ENCODE measurements at places on chromosomes 3 and 15. TPM values are rescaled to one million over a fixed set of nuclear protein-coding genes. Genes with fewer than 3 reads are reported as not detected.
A peak's percentile ranks its signal among the peaks of the same experiment; 100 is the strongest.

Gene SEMA5B
- total RNA-seq, result 0.51 TPM

DNA sequence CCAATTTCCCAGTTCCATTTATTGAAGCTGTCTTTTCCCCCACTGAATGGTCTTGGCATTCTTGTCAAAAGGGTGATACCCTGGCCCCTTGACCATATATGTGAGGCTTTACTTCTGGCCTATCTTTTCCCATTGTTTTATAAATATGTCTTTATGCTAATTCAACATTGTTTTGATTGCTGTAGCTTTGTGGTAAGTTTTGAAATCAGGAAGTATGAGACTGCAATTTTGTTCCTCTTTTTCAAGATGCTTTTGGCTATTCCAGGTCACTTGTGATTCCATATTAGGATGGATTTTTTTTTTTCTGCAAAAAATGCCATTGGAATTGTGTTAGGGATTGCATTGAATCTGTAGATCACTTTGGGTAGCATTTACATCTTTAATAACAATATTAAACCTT lies 141.2 kb upstream of the MANF start:
- no peak for DNase-seq
- H3K27me3 ChIP-seq, result no peaks in the 10 kb centered on the region
- H3K36me3 ChIP-seq, result no peaks in the 10 kb centered on the region
- H3K27ac ChIP-seq, result no peak overlapping the region

GRCh38 chr3:195921334-195921791 lies 13.0 kb upstream of the TNK2 start:
- no peak for DNase-seq
- no peaks in the 10 kb centered on the region for H3K4me1 ChIP-seq
- no peak overlapping the region for H3K4me3 ChIP-seq

Gene HTR3E
- not detected for total RNA-seq

Gene MME
- 2.8 TPM for total RNA-seq

DNA sequence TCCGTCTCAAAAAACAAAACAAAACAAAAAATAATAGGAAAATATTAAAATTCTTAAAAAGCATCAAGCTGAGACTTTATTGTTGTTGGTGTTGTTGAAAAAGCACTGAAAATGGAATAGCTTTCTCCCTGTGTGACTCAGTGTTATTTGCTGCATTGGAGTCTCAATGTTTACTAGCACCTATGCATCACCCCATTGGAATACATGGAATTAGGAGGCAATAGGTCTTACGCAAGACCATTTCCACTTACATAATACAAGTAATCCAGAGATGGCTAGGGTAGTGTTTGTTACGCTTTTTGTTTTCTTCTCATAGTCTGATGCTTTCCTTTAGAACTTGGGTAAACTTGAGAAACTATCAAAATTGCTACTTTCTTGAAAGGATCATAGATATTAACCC lies 15.2 kb downstream of the GXYLT2 start:
- H3K4me3 ChIP-seq, result no peak overlapping the region
- no peak overlapping the region for H3K27ac ChIP-seq
- DNase-seq, result no peak
- peaks cover 51% of the 10 kb centered on the region for H3K4me1 ChIP-seq
- no peaks in the 10 kb centered on the region for H3K27me3 ChIP-seq

Gene OR5K2
- total RNA-seq, result not detected

Gene SEMA6D
- total RNA-seq, result 12.2 TPM

- H3K27me3 ChIP-seq, result no peaks in the 10 kb centered on the region
- H3K4me1 ChIP-seq, result peaks cover 29% of the 10 kb centered on the region
- H3K36me3 ChIP-seq, result no peaks in the 10 kb centered on the region
Measured at GRCh38 chr3:171295484-171296373, 164.5 kb downstream of the TNIK start.

Gene NR2F2
- 25.0 TPM for total RNA-seq

DNA sequence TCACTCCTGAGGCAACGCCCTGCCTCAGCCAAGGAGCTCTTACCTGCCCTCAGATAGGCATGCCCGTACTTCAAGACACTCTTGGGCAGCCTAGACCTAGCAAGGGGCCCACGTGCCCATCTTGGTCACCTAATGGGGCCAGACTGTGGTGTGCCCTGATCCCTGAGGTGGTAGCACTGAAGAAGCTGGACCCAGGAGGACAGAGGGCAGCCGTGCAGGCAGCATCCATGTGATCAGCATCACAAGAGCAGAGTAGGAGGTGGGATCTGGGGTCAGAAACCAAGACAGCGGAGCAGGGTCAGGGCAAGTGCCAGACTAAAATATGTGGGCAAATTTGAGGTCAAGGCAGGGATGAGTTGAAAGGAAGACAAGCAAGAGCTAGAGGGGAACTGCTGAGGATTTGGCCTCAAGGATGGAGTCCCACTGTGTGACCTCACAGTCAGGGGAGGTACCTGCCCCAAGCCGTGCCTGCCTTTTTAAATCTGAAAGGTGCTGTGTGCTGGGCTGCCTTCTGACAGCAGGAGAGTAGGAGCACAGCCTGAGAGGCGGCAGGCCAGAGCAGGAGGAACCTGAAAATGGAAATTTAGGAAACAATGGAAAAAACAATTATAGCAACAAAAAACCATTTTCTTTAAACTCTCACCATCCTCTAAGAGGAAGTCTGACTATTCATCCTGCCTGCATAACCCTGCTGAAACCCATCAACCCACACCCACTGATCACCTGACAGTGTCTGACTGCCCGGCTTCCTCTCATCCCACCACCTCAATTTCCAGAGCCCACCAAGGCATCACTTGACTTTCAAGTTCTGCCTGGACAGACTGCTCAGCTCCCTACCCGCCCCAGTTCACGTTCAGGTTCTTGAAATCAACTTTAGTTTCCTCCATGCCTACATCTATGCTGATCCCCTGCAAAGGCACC lies 7.3 kb downstream of the ZBTB38 start:
- DNase-seq, result no peak
- H3K36me3 ChIP-seq, result peaks cover 17% of the 10 kb centered on the region
- H3K4me1 ChIP-seq, result no peaks in the 10 kb centered on the region

DNA sequence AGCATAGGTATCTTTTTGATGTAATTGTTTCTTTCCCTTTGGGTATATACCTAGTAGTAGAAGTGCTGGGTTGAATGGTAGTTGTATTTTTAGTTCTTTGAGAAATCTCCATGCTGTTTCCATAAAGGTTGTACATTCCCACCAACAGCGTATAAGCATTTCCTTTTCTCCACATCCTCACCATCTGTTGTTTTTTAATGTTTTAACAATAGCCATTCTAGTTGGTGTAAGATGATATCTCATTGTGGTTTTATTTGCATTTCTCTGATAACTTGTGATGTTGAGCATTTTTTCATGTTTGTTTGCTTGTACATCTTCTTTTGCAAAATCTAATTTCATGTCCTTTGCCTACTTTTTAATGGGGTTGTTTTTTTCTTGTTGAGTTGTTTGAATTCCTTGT lies 80.0 kb upstream of the TMC3 start:
- H3K4me3 ChIP-seq, result no peak overlapping the region
- no peaks in the 10 kb centered on the region for H3K27me3 ChIP-seq
- H3K36me3 ChIP-seq, result no peaks in the 10 kb centered on the region
- H3K4me1 ChIP-seq, result no peaks in the 10 kb centered on the region

Gene SENP2
- total RNA-seq, result 17.8 TPM

DNA sequence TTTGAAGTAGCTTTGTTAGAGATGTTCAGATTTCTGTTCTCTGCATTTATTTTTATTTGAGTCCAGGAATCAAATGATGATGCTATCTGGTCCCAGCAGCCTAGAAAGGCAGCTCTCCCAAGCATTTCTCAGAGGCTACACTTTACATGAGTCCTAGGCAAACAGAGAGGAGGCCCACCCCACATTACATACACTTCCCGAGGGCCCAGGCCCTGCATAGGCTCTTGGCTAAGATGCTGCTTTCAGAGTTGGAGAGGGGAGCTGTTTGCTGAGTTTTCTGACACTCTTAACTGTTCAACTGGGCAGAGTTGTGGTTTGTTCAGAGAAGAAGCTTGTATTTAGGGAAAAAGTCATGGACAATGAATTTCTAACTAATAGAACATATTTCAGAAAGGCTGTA lies 117.9 kb upstream of the RGMA start:
- no peaks in the 10 kb centered on the region for H3K36me3 ChIP-seq
- H3K27me3 ChIP-seq, result no peaks in the 10 kb centered on the region
- no peak overlapping the region for H3K27ac ChIP-seq
- DNase-seq, result no peak

- DNase-seq, result no peak
- no peak overlapping the region for H3K4me3 ChIP-seq
- H3K27ac ChIP-seq, result no peak overlapping the region
- no peaks in the 10 kb centered on the region for H3K36me3 ChIP-seq
- peaks cover 91% of the 10 kb centered on the region for H3K4me1 ChIP-seq
- no peaks in the 10 kb centered on the region for H3K27me3 ChIP-seq
Measured at GRCh38 chr15:74176262-74177214, 3.0 kb downstream of the ISLR start.

GRCh38 chr15:67914537-67915460 lies 75.0 kb upstream of the RNU6-1 start:
- peak overlapping the region; percentile 80 for H3K27ac ChIP-seq
- no peak overlapping the region for H3K4me3 ChIP-seq
- H3K27me3 ChIP-seq, result no peaks in the 10 kb centered on the region

Gene HIGD2B
- not detected for total RNA-seq

Gene CLSTN2
- total RNA-seq, result 13.6 TPM

- no peak overlapping the region for H3K4me3 ChIP-seq
- no peaks in the 10 kb centered on the region for H3K36me3 ChIP-seq
- no peaks in the 10 kb centered on the region for H3K4me1 ChIP-seq
- H3K27ac ChIP-seq, result no peak overlapping the region
Measured at GRCh38 chr15:45855907-45856579, 221.2 kb downstream of the SQOR start.

DNA sequence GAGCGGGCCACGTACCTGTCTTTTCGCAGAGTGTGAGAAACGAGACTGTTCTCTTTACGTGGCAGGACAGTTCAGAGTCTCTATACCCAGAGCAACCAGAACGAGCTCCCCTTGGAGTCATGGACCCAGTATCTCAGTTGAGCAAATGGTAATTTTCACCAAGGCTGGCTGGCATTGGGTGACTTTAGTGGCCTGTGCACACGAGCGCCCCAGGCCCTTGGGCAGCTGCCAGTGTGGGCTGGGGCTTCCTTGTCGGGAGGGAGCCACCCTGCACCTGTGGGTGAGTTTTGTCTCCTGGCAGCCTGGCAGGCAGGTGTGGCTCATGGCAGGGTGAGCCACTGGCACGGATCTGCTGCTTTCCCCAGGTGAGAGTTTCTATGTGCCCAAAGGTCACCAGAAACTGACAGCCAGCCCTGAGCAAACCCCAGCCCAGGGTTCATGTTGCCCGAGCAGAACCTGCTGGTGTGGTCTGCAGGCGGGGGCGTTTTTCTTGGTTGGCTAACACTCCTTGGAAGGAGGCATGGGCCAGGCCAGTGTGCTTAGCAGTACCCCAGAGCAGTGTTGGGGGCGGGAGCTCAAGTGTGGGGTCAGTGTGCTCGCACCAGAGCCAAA lies 135.0 kb downstream of the TJP1 start:
- DNase-seq, result no peak
- no peaks in the 10 kb centered on the region for H3K27me3 ChIP-seq
- H3K36me3 ChIP-seq, result no peaks in the 10 kb centered on the region
- no peaks in the 10 kb centered on the region for H3K4me1 ChIP-seq
- H3K27ac ChIP-seq, result no peak overlapping the region
- no peak overlapping the region for H3K4me3 ChIP-seq

Gene PP2D1
- not detected for total RNA-seq

DNA sequence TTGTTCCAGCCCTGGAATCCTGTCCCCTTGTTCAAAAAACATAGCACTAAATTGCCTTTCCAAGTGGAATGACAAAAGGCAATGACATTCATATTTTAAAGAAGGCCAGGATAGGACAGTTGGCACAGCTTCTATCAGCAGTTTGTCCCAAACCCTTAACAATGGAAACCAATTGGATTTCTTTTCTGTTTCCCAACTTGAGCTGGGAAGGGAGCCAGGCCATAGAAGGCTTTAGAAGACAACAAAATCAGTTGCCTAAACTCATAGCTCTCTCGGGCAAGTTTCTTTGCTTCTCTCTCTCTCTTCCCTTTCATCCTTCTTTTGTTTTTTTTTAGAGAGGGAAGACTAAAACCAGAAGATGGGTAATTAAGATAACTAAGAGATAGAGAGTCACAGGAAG lies 227.7 kb upstream of the TPRG1 start:
- peaks cover 55% of the 10 kb centered on the region for H3K4me1 ChIP-seq
- H3K36me3 ChIP-seq, result no peaks in the 10 kb centered on the region
- DNase-seq, result no peak
- H3K27ac ChIP-seq, result peak overlapping the region; percentile 21
- H3K27me3 ChIP-seq, result no peaks in the 10 kb centered on the region
- no peak overlapping the region for H3K4me3 ChIP-seq

GRCh38 chr15:28933710-28934445 lies 48.1 kb downstream of the APBA2 start:
- no peak overlapping the region for H3K4me3 ChIP-seq
- H3K27ac ChIP-seq, result no peak overlapping the region
- H3K4me1 ChIP-seq, result no peaks in the 10 kb centered on the region
- DNase-seq, result no peak

- DNase-seq, result no peak
- peaks cover 8% of the 10 kb centered on the region for H3K4me1 ChIP-seq
- H3K27me3 ChIP-seq, result no peaks in the 10 kb centered on the region
- H3K36me3 ChIP-seq, result no peaks in the 10 kb centered on the region
Measured at GRCh38 chr15:43218908-43219706, 1.7 kb downstream of the EPB42 start.

Gene CLEC3B
- total RNA-seq, result 138 TPM

Gene NTRK3
- total RNA-seq, result 4.5 TPM

Measured in right atrium auricular region (tissue), 2 donors.